ENCODE measurements at places on chromosomes 3 and 15.
A peak's percentile ranks its signal among the peaks of the same experiment; 100 is the strongest.

GRCh38 chr3:44995142-44995770 lies 19.2 kb downstream of the EXOSC7 start:
- DNase-seq = no peak

- peak; percentile 14 for DNase-seq
Observed at GRCh38 chr3:142180761-142181362, 31.5 kb upstream of the TFDP2 start.

DNA sequence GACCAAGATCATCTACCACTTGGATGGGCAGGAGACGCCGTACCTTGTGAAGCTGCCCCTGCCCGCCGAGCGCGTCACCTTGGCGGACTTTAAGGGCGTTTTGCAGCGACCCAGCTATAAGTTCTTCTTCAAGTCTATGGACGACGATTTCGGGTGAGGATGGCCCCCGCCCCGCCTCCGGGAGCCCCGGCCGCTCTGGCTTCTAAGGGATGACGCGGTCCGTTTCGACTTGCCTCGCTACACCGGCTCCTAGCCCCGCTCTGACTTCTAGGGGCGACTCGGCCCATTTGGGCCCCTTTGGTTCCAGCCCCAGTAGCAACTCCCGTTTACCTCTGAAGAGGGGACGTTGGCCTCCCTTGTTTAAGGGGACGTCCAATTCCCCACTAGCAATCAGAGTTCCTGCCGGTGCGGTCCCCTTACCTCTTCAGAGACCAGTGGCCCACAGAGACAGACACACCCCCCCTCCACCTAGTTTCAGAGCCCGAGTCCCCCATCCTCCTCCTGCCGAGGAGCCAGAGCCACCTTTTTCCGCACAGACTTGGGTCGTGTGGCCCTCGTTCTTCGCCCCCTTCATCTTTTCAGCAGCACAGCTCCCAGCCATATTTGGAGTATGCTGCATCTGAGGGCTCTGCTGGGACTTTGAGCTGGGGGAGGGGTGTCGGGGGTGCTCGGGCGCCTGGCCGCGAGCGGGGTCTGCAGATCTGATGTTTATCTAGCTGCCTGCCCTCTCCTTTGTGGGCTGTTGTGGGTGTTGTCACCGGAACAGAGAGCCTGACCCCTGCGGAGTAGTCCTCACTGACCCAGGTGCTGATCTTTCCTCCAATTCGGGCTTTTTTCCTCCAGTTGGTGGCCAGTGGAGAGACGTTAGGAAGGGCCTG lies 706 bp downstream of the DVL3 start:
- no peak for DNase-seq

DNA sequence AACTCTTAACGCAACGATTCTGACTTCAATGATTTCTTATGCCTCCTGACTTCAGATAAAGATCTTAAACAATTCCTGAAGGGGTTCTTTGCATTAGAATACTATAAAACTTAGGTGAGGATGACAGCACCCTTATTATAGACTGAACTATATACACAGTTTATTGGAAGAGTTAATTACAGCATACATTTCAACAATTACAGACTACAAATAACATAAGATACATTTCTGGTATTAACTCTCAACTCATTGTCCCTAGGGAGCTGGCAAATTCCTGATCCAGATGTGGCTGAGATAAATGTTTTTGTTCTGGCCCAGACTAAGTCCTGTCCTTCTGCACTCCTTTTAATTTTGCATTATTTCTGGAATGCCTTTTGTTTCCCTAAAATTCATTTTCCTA lies 155.5 kb upstream of the TMC3 start:
- DNase-seq = no peak

DNA sequence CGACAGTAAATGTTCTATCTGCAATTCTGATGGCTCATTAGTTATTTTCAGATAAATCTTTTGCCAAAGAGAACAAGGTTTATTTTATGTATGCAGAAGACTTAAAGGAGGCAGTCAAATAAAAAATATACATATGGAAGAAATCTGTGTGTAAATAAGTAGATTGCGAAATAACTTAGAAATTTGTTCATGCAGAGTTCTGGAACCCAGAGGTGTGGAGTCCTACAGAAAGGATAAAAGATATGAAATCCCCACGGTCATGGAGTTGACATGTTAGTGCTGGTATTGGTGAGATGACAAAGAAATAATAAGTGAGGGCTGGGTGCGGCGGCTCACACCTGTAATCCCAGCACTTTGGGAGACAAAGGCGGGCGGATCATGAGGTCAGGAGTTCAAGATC lies 111.2 kb upstream of the CFAP20DC start:
- no peak for DNase-seq

GRCh38 chr3:122343654-122344053 lies 18.6 kb downstream of the CSTA start:
- no peak for DNase-seq

- no peak for DNase-seq
Observed at GRCh38 chr3:64895991-64896895, 208.4 kb upstream of the ADAMTS9 start.

GRCh38 chr3:28322464-28322863 lies 26.1 kb upstream of the ZCWPW2 start:
- no peak for DNase-seq

- DNase-seq = no peak
Observed at GRCh38 chr3:168138421-168138820, 42.7 kb upstream of the GOLIM4 start.

GRCh38 chr3:17140670-17141505 lies 256.1 kb downstream of the PLCL2 start:
- DNase-seq = no peak

GRCh38 chr15:73570355-73571032 lies 62.7 kb downstream of the NPTN start:
- no peak for DNase-seq

- no peak for DNase-seq
Observed at GRCh38 chr3:139243710-139244109, 100.1 kb upstream of the MRPS22 start.

- DNase-seq = no peak
Observed at GRCh38 chr15:76968306-76968705, 26.6 kb upstream of the PSTPIP1 start.

GRCh38 chr3:35144011-35144410 lies 495.3 kb upstream of the ARPP21 start:
- no peak for DNase-seq

DNA sequence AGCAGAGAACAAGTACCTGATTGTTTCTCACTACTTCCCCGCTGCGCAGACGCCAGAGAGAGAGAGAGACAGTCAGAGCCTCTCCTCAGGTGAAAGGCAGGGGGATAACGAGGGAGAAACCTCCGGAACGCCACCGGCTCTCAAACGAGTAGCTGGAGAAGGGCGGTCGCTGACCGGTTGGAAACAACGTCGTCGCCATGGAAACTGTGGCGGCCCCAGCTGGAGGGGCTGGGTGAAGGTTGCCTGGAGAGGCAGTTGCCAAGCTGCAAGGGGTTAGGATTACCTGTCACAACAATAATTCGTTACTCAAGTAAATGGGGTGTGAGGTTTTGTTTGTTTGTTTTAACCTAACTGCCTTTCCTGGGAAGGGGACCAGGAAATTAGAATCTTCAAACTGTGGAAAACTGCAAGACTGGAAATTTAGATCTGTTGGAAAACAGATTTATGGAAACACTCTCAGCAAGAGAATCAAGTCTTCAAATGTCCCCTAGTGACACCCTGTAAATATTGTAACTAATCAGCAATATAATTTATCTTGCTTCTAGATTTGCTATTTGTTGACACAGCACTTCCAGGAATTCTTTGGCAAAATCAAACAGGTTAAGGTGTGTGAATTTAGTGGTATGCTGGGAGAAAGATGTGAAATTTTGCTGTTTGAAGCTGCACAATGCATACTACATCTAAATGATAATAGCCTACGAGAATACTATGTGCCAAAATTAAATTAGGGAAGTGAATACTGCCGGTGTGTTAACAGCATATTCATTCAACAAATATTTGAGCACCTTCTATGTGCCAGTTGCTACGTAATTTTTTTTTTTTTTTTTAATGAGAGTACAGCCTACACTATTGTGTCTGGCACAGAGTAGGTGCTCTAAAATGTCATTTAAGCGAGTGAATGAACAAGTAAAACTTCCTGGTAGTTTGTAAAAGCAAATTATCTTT lies at the start of gene DNAH12:
Gene DNAH12, minus strand, starts transcription at position 164 of the 945 bp plus-strand sequence. CDS start 1,474 bp downstream, outside the sequence.
- DNase-seq = no peak

GRCh38 chr3:107978131-107979055 lies 112.4 kb downstream of the CD47 start:
- no peak for DNase-seq

DNA sequence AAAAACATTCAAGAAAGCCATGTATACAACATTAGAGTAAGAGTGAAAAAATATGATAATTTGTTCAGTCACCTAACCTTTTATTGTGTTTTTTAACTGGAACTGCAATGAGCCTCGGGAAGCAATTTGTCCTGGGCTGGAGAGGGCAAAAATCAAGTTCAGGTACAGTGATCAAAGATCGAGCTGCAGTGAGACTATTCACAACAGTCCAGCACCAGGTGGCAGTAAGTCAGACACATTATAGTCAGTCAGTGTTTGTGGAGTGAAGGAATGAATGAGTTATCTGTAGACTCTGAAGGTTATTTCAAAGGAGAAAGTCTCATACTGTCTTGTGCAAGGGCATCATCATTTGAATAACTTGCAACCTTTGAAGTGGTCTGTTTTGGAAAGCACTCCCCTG lies 116.6 kb downstream of the CHDH start:
- DNase-seq = no peak

DNA sequence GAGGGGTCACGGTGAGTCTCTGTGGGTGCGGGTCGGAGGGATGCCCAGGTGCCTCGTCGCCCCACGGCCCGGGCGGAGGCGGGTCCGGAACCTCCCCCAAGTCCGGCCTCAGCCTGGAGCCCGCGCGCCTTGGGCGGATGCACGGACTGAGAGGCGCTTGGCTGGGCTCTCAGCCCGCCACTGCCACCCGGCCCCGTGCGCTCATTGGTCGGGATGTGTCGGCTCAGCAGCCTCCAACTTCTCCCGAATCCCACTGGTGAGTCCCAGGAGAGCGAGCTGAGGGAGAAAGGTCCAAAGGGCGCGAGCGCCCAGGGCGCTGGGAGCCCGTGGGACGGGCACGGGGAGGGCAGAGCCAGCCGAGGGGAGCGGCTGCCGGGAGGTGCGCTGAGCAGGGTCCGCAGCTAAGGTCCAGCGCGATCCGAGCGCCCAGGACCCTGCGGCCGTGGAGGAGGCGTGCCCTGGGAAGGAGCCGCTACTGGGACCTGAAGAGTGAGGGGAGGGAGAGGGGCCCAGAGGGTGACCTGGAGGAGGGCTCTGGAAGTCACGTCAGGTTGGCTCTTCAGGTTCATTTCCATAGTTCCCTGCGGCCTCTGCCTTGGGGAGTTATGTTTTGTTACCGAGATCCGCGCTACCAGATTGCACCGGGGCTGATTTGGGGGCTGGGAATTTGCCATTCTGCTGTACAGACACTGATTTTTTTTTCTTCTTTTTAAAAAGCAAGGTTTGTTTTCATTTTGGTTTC lies at the start of gene MME:
Gene MME, plus strand, starts transcription at position 574 of the 742 bp plus-strand sequence. CDS start 3,849 bp downstream, outside the sequence.
- peak; percentile 66 for DNase-seq

DNA sequence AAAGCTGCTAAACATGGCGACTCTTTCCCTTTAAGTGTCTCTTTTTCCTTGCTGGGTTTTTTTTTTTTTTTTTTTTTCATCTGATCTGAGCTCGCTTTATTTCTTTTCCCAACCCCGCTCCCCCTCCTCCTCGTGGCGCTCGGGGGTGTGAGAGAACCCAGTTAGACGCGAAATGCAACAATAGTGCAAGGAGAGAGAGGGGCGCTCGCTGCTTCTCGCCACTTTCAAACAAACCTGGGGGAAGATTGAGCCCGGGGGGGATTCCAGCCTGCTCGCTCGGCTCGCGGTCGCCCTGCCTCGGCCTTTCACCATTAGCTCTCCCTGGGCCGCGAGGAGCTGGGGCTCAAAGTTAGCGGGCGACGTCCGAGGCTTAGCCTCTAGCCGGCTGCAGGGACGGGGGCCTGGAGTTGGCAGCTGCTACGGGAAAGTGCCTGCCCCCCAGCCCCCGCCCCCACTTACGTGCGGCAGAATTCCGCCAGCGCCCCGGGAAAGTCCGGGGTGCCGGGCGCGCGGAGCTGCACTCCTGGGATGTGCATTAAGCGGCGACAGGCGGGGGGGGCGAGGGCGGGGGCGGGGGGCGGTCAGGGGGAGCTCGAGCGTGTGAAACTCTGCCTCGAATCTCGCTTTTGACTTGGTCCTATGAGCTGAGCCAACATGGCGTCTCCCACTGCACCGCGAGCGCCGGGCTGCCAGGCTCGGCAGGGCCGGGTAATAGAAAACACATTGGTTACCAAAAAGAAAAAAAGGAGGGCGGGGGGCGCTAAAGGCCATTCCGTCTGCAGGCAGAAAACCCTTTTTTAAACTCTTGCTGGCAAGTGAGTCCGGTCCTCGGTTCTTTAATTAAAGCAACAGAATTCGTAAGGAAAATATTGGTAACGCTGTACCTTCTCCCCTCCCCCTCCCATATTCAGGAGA lies 10.4 kb downstream of the NR2F2 start:
- no peak for DNase-seq

GRCh38 chr3:124714223-124714853 lies 15.9 kb upstream of the UMPS start:
- no peak for DNase-seq

- peak; percentile 68 for DNase-seq
Observed at GRCh38 chr3:23761440-23761896, 44.3 kb upstream of the UBE2E1 start.

Data from HTR-8/SVneo (cell line).